Hepatocyte (in vitro differentiated cells): ENCODE measurements at places on chromosomes 5 and 9. TPM values are rescaled to one million over a fixed set of nuclear protein-coding genes. Genes with fewer than 3 reads are reported as not detected.

Gene SLC25A2
- 0.50 and 1.7 TPM in 2 replicates for total RNA-seq

DNA sequence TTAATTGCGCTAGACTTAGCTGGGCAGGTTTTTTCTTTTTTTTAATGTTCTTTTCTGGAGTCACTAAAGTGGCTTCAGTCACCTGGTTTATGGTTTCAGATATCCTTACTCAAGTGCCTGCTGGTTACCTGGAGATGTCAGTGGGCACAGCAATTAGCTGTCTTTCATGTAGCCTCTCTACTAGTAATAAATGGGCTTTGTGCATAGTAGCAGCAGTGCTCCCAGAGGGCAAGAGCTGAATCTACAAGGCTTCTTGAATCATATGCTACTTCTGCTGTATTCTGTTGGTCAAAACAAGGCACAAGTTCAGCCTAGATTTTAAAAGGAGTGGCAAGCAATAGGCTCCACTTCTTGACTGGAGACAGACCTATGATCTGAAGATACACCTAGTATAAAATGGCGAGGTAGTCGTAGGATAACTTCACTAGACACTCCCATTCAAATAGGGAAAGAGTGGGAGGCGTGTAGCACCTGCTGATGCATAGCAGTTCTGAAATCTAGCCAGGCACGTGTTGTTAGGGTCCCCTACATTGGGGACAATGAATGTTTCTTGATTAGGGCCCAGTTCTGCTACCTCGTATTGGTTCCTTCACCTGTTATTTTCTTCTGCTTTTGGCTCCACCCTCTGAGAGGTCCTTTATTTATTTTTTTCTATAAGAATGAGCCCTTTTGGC, 7.0 kb downstream of the SCAMP1 start:
- no peak for DNase-seq

GRCh38 chr5:15510092-15510491, 10.1 kb downstream of the FBXL7 start:
- DNase-seq: no peak

Gene LIFR
- total RNA-seq: 61.3 and 83.8 TPM in 2 replicates
